ENCODE measurements at places on chromosomes 5 and 9.

GRCh38 chr9:70639853-70640814 lies 225.7 kb upstream of the KLF9 start:
- DNase-seq, result peak; percentile 58

GRCh38 chr9:128554155-128554862 lies 1.9 kb downstream of the SPTAN1 start:
- peak; percentile 89 for DNase-seq

DNA sequence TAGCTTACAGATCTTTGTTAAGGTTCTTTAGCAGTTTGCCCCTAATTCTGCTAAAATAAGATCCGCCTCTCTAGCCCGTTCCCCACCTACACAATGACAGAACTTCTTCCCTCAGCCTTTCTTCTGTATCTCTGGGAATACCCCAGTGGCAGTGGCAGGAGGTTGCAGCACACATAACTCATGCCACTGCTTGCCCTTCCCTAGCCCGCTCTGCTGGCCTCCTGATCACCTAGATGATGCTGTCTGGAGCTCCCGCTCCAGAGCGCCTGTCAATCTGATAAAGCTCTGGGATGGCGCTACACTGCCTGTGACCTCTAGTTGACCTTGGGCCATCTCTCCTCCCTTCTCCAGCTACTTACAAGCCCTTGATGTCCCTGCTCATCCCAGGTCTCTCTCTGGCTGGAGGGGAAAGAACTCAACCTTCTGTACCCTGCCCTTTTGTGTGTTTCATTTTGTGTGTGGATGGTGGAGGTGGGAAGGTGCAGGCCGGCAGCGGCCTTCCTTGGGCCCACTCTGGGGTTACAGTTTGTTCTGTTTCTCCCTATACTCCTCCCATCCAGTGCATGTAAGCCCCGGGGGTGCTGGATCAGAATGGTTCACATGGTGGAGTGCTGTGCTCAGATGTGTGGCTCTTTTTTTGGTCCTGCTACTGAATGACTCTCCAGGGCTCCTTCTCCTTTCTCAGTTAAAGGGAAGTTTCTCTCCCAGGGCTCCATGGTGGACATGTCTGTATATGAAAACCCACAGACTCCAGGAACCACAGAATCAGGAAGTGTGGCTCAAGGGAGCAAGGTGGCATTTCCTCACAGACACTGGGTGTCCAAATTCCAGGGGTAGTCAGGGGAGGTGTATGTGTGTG lies 29.1 kb downstream of the MTX3 start:
- DNase-seq, result peak; percentile 8

GRCh38 chr9:70159630-70160029 lies 99.1 kb upstream of the SMC5 start:
- DNase-seq, result peak; percentile 27

- DNase-seq, result no peak
These were observed 59.0 kb upstream of the UBAC1 start for GRCh38 chr9:136020206-136020605.

DNA sequence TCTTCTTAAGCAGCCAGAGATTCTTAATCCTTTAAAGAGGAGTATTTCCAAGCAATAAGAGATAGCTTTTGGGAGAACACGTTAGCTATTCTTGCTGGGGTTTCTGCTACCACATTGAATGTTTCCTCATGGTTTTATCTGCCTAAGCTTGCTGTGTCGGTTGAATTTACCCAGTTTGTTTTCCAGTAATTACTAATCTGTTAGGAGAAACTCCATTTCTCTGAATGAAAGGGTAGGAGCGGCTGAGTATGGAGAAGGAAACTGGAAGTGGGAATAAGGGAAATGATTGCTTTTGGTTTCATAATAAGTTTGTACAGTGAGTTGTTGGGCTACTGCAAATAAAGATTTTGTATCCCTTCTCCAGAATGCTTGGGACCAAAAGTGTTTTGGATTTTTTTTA lies 1.2 kb downstream of the JAK2 start:
- DNase-seq, result no peak

DNA sequence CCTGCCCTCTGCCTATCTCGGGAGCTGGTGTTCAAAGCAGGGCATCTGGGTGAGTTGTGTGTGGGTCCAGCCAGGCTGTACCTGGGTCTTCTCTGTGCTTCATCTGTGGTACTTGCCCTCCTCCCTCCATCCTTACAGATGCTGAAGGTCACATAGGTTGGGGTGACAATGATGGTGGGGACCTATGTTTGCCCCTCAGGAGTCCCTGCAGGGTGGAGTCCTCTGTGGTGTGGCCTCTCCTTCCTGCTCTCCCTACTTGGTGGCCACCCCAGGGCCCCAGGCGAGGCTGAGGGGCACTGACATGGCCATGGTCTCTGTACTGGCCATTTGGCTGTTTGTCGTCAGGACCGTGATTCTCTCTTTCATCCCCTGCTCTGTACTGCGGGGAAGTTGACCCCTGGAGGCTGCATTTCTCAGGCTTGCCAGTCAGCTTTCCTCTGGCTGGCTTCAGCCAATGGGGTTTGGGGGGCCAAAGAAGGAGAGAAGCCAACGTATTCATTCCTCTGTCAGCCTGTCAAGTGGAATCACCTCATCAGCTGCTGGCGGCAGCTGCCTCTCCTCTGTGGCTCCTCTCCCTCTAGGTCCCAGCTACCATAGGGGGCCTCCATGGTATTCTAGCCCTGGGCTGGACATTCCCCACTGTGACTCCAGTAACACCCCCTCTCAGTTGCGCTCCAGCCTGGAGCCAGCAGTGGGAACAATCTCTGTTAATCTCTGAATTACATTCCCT lies 4.6 kb downstream of the DCANP1 start:
- DNase-seq, result no peak

DNA sequence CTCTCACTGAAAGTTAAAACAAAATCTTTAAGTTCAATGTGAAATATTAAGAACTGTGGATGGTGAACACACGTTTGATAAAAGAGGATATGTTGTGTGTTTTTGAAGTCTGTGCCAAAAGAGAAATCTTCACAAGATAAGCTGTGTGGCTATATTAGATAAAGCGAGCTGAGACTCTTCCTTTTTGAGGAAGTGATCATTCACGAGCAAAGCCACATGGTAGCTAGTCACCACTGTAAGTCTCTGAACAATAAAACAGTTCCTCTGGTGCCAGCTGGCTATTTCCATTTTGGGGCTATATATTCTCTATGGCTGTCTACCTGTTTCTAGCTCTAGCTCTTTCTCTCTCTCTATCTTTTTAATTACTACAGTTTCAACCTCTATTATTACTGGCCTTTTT lies 1849.2 kb upstream of the C9orf72 start:
- DNase-seq, result no peak

DNA sequence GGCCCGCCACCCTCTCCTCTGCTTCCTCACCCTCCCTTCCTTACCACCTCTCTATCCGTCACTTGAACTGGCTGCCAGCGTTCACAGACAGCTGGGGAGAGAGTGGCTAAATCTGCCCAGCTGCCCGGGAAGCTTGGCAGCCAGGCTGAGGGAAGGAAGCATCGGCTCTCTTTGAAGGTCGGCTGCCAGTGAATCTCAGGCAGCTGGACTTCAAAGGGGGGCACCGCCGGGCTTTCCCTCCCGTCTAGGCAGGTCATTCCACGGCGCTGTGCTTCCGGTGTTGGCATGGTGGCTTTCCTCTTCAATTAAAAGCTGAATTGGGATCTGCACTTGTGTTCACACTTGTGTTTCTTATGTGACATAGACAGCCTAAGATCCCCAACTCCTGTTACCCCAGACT lies 174.0 kb downstream of the GDNF start:
- peak; percentile 27 for DNase-seq

DNA sequence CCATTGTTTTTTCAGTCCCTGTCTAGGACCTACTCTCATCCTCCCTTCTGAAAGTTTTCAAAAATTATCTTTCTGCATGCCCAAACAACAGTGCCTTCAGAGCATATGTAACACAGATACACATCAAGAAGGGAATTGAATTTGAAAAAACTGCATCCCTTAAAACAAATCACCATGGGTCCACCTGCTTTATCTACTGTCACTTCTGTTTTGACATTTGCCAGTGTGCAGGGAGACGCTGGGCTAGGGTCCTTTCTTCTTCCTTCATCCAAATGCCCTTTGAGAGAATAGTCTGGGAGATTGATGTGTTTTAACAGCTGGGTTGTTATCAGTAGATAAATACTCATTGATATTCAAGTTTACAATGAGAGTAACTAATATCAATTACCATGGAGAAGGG lies 1630.1 kb downstream of the MAT2B start:
- no peak for DNase-seq

All from fibroblast of skin of abdomen (primary cell).